ENCODE measurements at places on chromosomes 7 and 10.

GRCh38 chr7:70360557-70360956 is 762.3 kb downstream of the AUTS2 start:
- DNase-seq, result no peak

DNA sequence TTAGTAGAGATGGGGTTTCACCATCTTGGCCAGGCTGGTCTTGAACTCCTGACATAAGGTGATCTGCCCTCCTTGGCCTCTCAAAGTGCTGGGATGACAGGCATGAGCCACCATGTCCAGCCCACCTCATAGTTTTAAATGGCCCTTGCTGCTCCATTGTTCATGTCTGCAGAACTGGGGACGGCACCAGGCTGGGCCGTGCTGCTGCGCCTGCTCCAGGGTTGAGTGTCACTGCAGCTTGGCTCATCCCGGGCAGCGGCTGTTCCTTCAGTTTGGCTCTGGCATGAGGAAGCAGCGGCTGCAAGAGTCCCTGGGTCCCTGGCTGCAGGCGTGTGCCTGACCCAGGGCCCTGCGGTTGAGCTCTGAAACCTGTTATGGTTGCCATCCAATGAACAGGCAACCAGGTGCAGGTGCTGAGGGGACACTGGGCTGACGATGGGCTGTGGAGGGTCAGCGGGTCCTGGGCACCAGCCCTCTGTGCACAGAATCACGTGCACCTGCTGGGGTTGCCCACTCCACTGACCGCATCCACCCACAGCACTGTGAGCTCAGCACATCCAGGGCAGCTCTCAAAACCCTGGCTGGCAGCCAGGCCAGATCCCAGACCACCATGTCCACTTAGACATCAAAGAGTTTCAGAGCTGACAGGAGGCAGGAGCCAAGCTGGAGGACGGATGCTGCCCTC is 70.2 kb upstream of the PPP2R2D start:
- DNase-seq, result no peak

DNA sequence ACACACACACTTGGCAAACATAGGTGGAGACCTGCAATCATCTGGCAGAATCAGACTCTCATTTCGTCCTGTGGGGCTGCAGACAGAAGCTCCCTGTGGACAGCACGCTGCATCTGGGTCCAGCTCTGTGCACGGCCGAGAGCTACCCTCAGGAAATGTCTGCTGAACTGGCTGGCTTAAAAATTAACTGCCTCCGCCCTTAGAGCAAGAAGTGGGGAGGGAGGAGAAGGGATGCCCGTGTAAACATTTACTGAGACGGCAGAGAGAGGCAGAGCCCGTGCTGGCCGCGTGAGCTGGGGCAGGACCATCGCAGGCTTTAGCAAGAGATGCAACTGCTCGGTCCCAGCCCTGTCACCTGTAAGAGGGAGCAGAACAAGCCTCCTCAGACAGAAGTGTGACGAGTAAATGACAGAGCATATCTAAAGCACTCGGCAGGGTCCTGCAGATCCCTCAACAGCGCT is 81.8 kb downstream of the TNS3 start:
- no peak for DNase-seq

- DNase-seq, result no peak
These were observed 177.7 kb downstream of the ACTR3B start for GRCh38 chr7:152937282-152937681.

DNA sequence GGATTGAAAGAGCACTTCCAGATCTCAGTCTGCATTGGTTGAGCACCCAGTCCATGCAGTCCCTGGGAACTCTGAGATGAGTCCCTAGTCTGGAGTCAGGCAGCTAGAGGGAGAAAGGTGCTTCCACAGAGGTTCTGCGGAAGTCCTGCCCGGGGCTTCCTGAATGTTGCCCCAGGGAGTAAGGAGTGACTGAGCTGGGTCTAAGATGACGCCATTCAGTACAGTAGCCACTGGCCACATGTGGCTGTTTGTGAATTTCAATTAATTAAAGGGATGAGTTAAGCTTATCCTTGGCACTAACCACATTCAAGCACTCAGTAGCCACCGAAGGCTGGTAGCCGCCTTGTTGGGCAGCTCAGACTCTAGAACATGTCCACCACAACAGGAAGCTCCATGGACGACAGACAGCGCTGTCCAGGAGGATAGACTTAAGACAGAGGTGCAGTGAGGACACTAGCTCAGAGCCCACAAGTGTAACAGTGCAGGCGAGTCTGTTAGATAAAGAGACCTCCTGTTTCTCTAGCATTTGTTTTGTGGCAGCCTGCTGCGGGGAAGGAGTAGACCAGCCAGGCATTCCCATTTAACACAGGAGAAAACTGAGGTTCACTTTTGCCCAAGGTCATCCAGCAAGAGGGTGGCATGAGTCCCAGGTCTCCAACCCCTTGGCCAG is 101.6 kb upstream of the PPIF start:
- no peak for DNase-seq
